ENCODE measurements at places on chromosomes 5 and 9. TPM values are rescaled to one million over a fixed set of nuclear protein-coding genes. Genes with fewer than 3 reads are reported as not detected.

TAF11L5 gene
- total RNA-seq = not detected

NR4A3 gene
- total RNA-seq = 0.32 TPM

OR1K1 gene
- not detected for total RNA-seq

ZNF354C gene
- 7.1 TPM for total RNA-seq

SPINK6 gene
- not detected for total RNA-seq

CDX1 gene
- total RNA-seq = not detected

ITGA1 gene
- 4.3 TPM for total RNA-seq

CAVIN4 gene
- 1.6 TPM for total RNA-seq

SPAG8 gene
- total RNA-seq = 1.5 TPM

OR1J2 gene
- total RNA-seq = not detected

EPB41L4A gene
- total RNA-seq = 0.09 TPM

MACROH2A1 gene
- 123 TPM for total RNA-seq

CSF1R gene
- total RNA-seq = under 0.01 TPM

JAKMIP2 gene
- total RNA-seq = 1.3 TPM

SLC22A5 gene
- 6.0 TPM for total RNA-seq

LIFR gene
- total RNA-seq = 19.5 TPM

PAEP gene
- not detected for total RNA-seq

TPPP gene
- total RNA-seq = under 0.01 TPM

TMEM250 gene
- total RNA-seq = 29.3 TPM

HRH2 gene
- not detected for total RNA-seq

EIF4E1B gene
- total RNA-seq = not detected

PCDHA3 gene
- 0.34 TPM for total RNA-seq

GLRX gene
- total RNA-seq = 63.4 TPM

IL31RA gene
- total RNA-seq = 0.77 TPM

CDK9 gene
- total RNA-seq = 52.8 TPM

CMBL gene
- 23.1 TPM for total RNA-seq

IL5 gene
- not detected for total RNA-seq

CNTFR gene
- total RNA-seq = not detected

MLANA gene
- not detected for total RNA-seq

LCN9 gene
- total RNA-seq = not detected

HRCT1 gene
- 0.16 TPM for total RNA-seq

LCN1 gene
- total RNA-seq = not detected

CDHR2 gene
- total RNA-seq = 0.32 TPM

SPINK1 gene
- not detected for total RNA-seq

ALDH1A1 gene
- total RNA-seq = 10.1 TPM

ZER1 gene
- 19.1 TPM for total RNA-seq

ZNG1A gene
- total RNA-seq = 29.6 TPM

AK8 gene
- total RNA-seq = 0.47 TPM

BAAT gene
- not detected for total RNA-seq

Data from bronchial smooth muscle cell (primary cell).